ENCODE measurements at places on chromosomes 11 and 22.

DNA sequence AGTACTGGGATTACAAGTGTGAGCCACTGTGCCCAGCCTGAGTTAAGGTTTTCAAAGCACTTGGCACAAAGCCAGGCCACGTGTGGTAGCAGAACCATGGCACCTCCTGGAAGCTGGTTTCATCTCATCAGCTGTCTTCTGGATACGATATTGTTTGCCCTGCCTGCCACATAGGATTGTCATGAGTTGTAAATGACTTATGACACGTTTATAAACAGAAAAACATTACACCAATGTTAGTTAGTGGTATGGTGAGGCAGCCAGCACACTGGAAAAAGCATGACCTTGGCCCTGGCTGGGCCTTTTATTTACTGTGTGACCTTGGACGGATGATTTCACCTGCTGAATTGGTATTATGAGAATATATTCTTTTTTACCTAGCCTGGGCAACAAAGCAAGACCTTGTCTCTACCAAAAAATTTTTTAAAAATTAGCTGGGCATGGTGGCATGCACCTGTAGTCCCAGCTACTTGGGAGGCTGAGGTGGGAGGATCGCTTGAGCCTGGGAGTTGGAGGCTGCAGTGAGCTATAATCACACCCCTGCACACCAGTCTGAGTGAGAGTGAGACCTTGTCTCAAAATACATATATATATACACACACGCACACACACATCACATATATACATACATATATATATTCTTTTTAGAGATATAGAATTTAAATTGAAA lies 24.0 kb upstream of the MYH9 start:
- no peak for DNase-seq

- DNase-seq, result no peak
These were observed 1.5 kb upstream of the SREBF2 start for GRCh38 chr22:41831383-41831782.

- no peak for DNase-seq
These were observed 18.9 kb upstream of the PISD start for GRCh38 chr22:31680861-31681341.

GRCh38 chr11:116052603-116053547 lies 548.7 kb upstream of the CADM1 start:
- DNase-seq, result peak; percentile 29

DNA sequence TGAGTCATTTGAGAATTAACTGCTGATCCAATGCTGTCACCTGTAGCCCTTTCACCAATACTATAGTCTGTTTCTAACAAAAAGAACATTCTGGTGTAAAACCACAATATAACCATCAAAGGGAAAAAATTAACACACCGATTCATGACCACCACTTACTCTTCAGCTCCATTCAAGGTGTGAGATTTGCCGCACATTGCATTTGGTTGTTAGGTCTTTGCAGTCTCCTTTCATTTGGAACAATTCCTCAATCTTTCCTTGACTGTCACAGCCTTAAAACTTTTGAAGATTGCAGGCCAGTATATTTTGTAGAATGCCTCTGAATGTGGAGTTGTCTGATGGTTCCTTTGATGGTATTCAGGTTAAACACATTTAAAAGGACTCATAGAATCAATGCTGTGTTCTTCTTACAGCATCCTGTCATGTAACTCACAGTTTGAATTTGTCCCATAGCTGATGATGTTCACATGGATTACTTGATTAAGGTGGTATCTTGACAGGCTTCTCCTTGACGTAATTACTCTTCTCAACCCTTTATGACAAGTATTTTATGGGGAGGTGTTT lies 63.6 kb downstream of the TNRC6B start:
- no peak for DNase-seq

DNA sequence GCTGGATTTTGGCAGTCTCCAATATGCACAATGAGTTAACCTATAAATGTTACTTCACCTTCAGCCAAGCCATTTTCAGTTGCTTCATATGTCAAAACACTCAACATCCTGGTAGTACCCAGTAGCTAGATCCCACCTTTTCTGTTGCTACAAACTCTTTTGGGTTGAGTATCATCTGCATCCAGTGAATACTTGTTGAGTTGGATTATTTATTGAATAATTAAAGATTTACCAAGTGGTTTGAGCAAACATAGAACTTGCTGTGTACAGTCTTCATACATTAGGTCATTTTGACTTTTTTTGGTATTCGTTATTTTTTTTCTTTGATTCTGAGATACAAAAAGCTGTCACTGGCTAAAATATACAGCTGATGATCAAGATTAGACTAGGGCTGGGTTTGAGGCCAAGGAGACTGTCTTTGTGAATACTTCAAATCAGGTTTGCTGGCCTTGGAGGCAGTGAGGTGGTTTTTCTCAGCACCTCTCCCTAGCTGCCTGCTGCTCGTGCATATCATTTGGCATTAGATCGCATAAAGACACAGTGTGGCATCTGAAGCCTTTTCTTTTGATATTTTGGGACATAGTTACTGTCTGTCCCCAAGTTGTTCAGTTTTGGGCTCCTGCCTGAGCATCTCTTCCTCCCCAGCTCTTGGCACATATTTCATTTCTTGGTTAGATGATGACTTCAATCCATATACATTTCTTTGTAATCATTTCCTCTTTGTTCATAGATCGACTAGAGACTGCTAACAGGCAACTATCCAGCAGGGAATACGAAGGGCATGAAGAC lies 62.8 kb downstream of the AMOTL1 start:
- no peak for DNase-seq

- DNase-seq, result peak; percentile 88
These were observed 7.8 kb upstream of the PYGM start for GRCh38 chr11:64767344-64768299.

DNA sequence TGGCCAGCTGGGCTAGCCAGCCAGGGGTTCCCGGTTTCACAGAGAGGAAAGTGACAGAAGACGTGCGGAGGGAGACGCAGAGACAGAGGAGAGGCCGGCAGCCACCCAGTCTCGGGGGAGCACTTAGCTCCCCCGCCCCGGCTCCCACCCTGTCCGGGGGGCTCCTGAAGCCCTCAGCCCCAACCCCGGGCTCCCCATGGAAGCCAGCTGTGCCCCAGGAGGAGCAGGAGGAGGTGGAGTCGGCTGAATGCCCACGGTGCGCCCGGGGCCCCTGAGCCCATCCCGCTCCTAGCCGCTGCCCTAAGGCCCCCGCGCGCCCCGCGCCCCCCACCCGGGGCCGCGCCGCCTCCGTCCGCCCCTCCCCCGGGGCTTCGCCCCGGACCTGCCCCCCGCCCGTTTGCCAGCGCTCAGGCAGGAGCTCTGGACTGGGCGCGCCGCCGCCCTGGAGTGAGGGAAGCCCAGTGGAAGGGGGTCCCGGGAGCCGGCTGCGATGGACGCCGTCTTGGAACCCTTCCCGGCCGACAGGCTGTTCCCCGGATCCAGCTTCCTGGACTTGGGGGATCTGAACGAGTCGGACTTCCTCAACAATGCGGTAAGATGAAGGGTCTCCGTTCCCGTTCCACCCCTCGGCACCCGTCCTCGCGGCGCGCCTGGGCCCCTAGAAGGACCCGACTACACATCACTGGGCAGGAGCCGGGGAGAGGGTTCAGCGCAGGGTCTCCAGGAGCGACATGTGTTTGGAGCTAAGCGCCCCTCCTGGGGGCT lies at the start of gene CREB3L1:
Gene CREB3L1 (plus strand): TSS at position 41 of the 765 bp plus-strand sequence. CDS start 450 bp downstream, at position 491.
- peak; percentile 83 for DNase-seq

- no peak for DNase-seq
These were observed 22.0 kb upstream of the MS4A6A start for GRCh38 chr11:60204922-60205321.

DNA sequence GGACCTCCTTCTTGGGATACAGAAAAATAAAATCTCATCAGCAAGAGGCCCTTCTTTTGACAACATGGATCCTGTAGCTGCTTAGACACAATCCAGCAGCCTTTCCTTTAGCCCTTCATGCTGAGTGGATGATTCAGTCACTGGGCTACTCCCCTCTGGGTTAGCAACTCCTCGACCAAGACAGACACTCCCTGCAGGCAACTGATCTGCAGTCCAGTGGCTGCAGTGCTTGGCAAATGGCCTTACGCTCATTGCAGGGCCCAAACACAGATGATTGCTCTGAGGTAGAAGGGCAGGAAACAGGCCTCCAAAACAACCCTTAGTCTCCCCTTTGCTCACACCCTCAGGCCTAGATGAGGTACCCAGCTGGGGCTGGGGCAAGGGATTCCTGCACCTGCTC lies 73.2 kb upstream of the OPCML start:
- DNase-seq, result peak; percentile 70

DNA sequence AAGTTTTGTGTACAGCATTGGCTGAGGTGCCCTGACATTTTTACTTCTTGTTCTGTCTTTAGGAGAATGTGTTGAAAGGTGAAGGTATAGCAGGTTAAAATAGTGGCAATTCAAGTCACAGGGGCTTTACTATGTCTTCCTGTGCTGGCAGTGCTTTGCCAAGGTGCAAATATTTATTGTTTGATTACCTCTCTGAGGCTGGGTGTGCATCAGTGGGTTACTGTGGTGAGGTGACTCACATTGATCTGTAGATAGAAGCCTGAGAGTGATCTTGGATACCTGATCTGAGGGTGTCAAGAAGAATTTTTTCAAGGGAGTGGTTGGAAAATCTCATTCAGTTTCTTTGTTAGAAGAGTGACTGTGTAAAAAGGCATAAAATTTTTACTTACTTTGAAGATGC lies 90.0 kb downstream of the ARHGAP42 start:
- DNase-seq, result peak; percentile 61

GRCh38 chr11:115104851-115105453 lies 399.3 kb downstream of the CADM1 start:
- no peak for DNase-seq

DNA sequence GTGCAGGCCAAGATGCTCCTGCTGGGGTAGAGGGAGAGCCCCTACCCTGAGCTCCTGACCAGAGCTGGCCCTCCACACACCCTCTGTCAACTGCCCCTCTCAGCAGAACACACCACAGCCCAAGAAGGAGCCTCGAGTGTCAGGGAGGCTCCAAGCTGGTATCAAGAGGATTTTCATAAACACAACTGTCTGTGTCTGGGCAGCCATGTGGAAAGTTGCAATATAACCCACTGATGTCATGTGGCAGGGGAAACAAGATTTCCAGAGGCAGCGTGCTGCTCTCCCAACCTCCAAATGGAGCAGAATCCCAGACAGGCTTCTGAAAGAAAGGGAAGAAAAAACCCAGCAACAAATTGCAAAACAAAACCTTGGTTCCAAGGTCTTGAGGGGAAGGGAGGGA lies 569.9 kb downstream of the BUD13 start:
- no peak for DNase-seq

DNA sequence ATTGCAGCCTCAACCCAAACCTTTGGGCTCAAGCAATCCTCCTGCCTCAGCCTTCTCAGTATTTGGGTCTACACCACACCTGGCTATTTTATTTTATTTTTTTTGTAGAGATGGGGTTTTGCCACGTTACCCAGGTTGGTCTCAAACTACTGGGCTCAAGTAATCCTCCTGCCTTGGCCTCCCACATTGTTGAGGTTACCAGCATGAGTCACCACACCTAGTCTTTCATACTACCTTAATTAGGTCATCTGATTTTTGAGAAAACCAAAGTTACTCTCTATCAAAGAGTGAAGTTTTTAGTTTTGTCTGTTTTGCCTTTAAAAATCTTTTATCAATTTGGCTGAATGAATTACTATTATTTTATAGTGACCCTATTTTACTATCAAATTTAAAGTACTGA lies 335.6 kb upstream of the LRRC4C start:
- DNase-seq, result no peak

DNA sequence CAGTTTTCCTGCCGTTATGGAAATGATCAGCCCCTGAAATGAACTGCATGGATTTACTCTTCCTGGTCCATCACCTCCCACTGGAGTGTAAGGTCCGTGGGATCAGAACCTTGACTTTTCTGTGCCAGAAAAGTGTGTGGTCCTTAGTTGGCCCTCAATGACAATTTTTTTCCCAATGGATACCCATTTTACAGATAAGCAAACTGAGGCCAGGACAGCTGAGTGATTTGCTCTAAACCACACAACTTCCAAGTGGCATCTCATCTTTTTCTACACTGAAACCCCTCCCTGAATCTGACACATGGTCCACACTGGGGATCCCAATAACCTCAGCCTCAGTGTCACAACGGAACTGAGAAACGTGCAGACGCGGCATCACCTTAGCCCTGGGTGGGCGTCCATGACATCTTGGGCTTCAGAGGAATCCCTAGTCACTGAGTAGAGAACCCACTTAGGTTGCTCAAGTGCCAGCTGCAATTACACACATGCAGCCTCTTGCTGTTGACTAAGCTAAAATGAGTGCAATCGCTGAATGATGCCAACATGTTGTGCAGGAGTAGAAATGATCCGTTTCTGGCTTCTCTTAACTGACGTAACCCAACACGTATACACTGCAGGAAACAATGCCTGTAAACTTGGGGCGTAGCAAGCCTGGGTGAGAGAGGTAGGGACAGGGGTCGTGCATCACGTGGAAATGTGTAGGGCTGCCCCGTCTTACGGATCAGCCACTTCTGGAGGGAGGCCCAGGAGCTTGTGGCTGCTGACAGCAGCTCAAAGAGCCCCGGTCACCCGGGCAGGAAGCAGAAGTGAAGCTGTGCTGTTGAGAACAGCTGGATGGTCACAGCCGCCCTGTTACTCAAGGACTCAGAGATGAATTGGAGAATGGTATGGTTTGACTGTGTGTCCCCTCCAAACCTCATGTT lies 136.3 kb downstream of the SHANK2 start:
- no peak for DNase-seq

DNA sequence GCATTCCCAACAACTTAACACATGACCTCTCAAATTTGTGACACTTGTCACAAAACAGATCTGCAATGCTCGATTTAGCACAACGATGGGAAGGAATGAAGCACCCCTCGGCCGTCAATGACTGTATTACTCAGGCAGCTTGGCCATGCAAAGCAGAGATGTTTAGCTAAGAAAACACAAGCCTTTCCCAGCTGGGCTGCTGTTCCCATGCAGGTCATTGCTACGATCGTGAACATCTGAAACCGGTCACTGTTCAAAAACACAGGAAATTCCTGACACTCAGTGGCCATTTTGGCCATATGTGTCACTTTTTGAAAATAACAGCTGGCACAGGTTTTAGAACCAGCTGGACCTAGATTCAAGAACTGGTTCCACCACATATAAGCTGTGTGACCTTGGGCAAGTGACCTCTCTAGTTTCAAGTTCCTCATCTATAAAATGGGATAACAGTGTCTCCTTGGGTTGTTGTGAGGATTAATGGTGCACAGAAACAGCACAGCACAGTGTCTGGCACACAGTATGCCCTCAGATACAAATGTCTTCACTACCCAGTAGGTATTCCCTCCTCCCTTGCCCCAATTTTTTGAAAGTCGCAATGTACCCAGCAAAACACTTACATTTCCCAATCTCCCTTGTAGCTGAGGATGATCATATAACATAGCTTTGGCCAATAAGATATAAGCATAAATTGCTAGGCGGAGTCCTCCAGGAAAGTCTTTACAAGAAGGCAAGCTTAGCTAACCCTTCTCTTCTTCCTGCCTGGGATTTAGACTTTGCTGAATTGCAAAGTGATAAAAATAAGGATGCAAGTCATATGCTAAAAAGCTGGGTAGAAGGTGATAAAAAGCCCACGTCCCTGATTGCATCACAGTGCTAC lies 93.1 kb downstream of the C11orf58 start:
- DNase-seq, result no peak

DNA sequence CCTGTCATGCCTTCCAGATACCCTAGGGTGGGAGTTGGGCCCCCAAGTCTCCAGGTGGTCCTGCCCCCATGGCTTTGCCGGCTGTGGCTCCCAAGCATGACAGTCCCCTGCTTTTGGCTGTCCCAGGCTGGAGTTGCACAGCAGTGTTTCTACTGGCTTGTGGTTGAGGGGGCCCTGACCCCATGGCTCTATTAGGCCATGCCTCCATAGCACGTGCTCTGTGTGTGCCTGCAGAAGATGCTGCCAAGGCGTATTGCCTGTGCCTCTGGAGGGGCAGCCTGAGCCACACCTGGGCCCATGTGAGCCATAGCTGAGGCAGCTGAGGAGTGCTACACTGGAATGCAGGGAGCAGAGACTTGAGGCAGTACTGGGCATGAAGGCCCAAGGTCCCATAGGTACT lies 25.4 kb upstream of the CD81 start:
- DNase-seq, result no peak

All from islet precursor cell (in vitro differentiated cells).